Fibroblast of the aortic adventitia (primary cell): ENCODE measurements at places on chromosomes 2 and 18. TPM values are rescaled to one million over a fixed set of nuclear protein-coding genes. Genes with fewer than 3 reads are reported as not detected.
A peak's percentile ranks its signal among the peaks of the same experiment; 100 is the strongest.

DNA sequence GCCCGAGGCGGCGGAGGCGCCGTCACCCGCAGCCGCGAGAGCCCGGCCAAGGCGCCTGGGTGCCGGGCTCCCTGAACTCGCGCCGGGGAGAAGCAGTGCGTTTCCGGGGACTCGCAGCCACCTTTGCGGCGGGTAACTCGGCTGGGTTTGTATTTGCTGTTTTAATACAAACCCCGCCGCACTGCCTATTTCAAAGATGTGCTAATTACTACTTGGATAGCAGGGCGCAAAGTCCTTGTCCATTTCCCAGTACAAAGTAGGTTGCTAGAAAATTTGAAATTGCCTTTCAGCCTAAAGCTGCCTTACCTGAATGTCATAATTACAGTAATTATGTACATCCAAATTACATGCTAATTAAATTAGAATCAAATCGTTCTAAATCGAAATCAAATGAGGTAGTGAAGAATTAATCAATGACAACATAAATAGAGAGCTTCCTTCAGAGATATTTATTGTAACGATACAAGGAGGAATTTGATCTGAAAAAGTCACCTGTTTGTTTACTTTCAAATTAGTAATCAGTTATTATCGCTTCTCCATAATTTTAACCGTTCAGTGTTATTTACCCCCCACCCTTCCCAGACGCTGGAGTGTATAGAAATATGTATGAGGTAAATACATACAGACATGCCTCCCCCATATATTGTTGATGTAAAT lies 8.1 kb downstream of the SP9 start:
- no peak for DNase-seq

Gene CABLES1
- 7.4 and 19.2 TPM in 2 replicates for total RNA-seq

Gene TUBA4A
- 9.7 and 25.6 TPM in 2 replicates for total RNA-seq

- no peak for DNase-seq
These were observed 28.8 kb downstream of the ANXA4 start for GRCh38 chr2:69770747-69771146.

GRCh38 chr2:171824086-171824485 lies 70.0 kb downstream of the SLC25A12 start:
- peak; percentile 69 for DNase-seq

- DNase-seq, result peak; percentile 25
These were observed 659 bp downstream of the ZNF142 start for GRCh38 chr2:218658671-218659257.

Gene MC5R
- not detected in 2 replicates for total RNA-seq

- DNase-seq, result no peak
These were observed 175.7 kb upstream of the POU3F3 start for GRCh38 chr2:104678181-104678580.

Gene SLC4A3
- 2.5 and 14.7 TPM in 2 replicates for total RNA-seq
